HTR-8/SVneo (cell line): ENCODE measurements at places on chromosomes 13 and 19.
A peak's percentile ranks its signal among the peaks of the same experiment; 100 is the strongest.

DNA sequence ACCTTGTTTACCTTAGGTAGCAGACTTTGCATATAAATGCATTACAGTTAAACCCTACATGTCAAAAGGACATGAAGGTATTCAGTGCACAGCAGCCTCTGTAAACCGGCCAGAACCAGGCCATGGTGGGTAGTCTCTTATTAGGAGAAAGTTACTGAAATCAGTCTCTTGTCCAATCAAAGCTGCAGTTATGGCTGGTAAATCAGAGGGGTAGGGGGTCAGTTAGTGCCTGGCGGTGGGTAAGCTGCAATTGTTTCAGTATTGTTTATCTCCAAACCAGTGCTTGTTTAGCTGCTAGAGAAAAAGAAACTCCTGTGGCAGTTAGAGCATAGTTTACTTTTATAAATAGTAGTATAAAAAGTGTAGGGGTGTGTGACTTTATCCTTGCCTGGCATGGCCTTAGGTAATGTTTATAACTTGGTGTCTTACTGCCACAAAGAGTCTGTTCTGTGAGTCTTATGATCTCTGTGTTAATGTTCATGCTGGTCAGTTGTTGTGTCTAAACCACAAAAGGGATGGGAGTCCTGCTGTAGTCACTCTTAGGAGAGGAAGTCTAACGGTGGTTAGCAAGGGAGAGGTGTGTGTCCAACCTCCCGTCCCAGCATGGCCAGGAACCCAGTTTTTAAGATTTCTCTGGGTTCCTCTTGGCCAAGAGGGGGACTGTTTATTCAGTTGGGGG lies 28.0 kb downstream of the CHST8 start:
- DNase-seq = no peak

- no peak for DNase-seq
Observed at GRCh38 chr19:3110126-3110825, 16.1 kb downstream of the GNA11 start.

- peak; percentile 34 for DNase-seq
Observed at GRCh38 chr19:37997911-37998344, 90.9 kb downstream of the SIPA1L3 start.

- DNase-seq = peak; percentile 71
Observed at GRCh38 chr19:41352609-41353465, 885 bp downstream of the TGFB1 start.

DNA sequence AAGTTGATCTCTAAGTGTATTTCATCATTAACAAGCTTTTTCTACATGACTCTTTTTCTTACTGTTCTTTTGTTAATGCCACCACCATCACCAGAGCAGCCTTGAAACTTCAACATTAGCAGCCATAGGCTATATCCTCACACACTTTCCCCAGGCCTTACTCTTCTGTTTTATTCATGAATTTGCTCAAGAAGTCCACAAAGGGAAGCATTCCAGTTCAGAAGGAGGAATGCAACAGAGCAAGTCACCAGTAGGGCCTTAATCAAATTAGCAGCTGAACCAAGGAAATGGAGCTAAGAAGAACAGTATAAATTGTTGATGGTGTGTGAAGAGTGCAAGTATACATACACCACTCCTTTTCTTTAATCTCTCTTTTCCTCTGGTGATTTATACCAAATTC lies 223.1 kb downstream of the NBEA start:
- DNase-seq = no peak

DNA sequence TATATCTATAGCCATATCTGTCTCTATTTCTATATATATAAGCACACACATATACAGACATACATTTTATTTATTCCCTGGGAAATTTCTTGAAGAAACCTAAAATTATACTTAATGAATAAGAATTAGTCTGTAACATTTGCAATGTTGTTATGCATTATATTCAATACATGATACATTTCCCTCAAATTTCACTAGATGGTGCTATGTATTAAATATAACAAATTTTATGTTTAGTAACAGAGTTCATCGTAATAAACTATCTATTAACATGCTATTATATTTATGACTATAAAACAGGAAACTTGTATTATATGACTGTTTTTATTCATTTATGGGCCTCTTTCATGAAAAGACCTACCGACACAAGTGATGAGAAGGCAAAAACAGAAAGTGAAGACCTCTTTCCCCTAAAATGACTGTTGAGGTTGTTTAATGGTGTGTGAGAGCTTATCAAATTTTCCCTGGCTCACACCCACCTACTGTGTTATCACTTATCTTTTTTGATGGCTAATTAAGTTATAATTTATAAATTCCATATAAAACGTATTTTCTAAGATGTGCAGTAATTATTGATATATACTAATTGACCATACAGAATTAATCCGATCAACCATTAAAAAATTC lies 881.9 kb downstream of the SLITRK6 start:
- DNase-seq = no peak

GRCh38 chr19:30387311-30388115 lies 15.3 kb downstream of the ZNF536 start:
- DNase-seq = no peak

GRCh38 chr13:114015969-114016295 lies 42.1 kb upstream of the C13orf46 start:
- DNase-seq = no peak

DNA sequence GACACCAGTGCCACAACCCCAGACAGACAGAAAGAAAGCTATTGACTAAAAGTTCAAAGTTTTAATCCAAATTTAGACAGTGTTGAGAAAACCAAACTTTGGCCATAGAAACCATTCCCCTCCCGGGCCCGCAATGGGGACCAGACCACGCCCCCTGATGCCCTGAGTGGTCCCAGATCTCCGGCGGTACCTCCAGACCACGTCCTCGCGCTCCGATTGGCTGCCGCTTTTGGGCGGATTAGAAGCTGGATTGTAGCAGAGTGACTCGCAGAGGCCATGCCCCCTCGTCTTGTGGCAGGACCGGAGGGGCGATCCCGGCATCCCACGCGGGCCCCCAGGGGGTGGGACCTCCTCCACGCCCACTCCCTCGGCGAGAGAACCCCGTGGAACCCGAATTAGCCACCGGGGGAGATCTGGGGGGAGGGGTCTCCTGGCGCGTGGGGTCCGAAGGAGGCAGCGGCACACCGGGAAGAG lies 797 bp upstream of the HSD17B14 start:
- peak; percentile 97 for DNase-seq

- no peak for DNase-seq
Observed at GRCh38 chr13:50921706-50922105, 12.1 kb downstream of the RNASEH2B start.

DNA sequence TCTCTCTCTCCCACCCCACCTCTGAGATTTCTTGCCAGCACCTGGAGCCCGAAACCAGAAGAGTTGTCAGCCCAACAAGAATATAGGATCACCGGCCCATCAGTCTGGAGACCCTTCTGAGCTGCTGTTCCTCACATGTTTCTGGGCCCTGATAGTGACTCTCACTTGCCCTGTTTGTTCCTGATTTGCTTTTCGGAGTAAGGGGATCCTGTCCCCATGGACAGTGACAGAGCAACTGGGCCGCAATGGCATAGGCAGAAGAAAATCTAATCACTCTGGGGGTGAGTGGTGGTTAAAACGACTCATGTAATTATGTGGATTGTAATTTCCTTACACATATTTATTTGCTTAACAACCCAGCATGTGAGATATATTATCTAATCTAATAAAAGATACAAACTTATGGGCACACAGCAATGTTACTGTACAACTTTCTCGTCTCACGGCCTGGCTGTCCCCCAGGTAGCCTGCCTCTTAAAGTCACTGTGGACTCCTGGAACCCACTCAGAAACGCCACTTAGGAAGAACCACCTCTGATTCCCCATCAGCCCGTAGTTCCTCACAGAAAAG lies 663 bp upstream of the SMAD9 start:
- DNase-seq = no peak
